ENCODE measurements at places on chromosomes 4 and X. TPM values are rescaled to one million over a fixed set of nuclear protein-coding genes. Genes with fewer than 3 reads are reported as not detected.

DNA sequence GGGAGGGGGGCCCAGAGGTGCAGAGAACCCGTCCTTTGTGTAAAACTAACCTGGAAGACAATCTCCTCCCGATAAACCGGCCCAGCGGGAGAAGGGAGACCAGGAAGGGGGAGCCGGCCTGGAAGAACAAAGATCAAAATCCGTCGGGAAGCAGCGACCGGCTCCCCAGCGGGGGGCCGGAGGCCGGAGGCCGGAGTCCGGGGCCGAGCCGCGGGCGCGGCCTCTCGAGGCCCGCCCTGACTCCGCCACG, 552 bp downstream of the ZDHHC9 start:
- H3K4me1 ChIP-seq: no peaks in the 10 kb centered on the region
- H3K36me3 ChIP-seq: no peaks in the 10 kb centered on the region
- no peak for DNase-seq
- H3K27me3 ChIP-seq: no peaks in the 10 kb centered on the region

S100P gene
- total RNA-seq: 1.9 TPM

DNA sequence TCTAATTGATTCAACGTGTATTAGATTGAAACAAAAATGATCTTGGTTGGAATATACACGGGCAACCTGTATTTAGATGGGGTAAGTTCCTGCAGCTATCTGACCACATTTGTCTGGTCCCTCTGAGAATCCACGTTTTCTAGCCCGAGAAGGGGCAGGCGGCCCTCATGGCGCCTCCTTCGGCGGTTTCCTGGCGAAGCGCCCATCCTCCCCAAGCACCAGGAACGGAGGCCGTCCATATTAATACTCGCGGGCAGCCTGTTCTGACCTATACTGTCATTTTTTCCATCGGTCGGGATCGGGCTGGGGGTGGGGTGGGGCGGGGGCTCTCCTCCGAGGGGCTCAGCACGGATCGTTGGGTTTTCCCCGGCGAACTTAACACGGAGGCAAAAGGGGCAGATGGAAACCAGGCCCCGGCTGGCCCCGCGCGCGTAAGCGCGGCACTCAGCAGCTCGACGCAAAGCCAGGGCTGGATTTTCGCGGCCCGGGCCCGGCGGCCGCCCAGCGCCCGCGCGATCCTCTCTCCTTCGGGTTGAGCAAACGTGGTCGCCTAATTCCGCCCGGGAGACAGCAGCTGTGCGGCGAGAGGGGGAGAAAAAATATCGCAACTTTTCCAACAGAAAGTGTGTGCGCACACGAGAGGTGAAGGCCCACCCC, 77.2 kb upstream of the BCOR start:
- H3K27me3 ChIP-seq: no peaks in the 10 kb centered on the region
- H3K4me3 ChIP-seq: peak overlapping the region; percentile 32
- no peaks in the 10 kb centered on the region for H3K36me3 ChIP-seq
- no peak overlapping the region for H3K27ac ChIP-seq
- DNase-seq: peak; percentile 88

- H3K36me3 ChIP-seq: no peaks in the 10 kb centered on the region
- DNase-seq: no peak
- no peaks in the 10 kb centered on the region for H3K4me1 ChIP-seq
- peaks cover 2% of the 10 kb centered on the region for H3K27me3 ChIP-seq
- H3K4me3 ChIP-seq: no peak overlapping the region
Observed at GRCh38 chr4:42144028-42144427, 8.4 kb downstream of the BEND4 start.

YY2 gene
- 2.9 TPM for total RNA-seq

HELT gene
- total RNA-seq: not detected

GAGE12H gene
- total RNA-seq: not detected

UGT2B7 gene
- total RNA-seq: not detected

HNRNPDL gene
- total RNA-seq: 214 TPM

- no peaks in the 10 kb centered on the region for H3K4me1 ChIP-seq
- H3K36me3 ChIP-seq: no peaks in the 10 kb centered on the region
- H3K27me3 ChIP-seq: no peaks in the 10 kb centered on the region
- H3K4me3 ChIP-seq: no peak overlapping the region
- H3K27ac ChIP-seq: no peak overlapping the region
Observed at GRCh38 chr4:135834471-135834870, 1632.9 kb upstream of the PABPC4L start.

GRCh38 chr4:150375025-150375424, 206.9 kb upstream of the MAB21L2 start:
- no peaks in the 10 kb centered on the region for H3K27me3 ChIP-seq
- no peaks in the 10 kb centered on the region for H3K36me3 ChIP-seq
- no peak overlapping the region for H3K4me3 ChIP-seq
- no peaks in the 10 kb centered on the region for H3K4me1 ChIP-seq
- DNase-seq: no peak

Data from aorta (tissue), 5 donors.